Stimulated activated CD4-positive, alpha-beta T cell treated with anti-CD3 and anti-CD28 coated beads, TNF-alpha, amount 100 ng/mL, for 4 hours (primary cell): ENCODE measurements at places on chromosomes 13 and 19.

DNA sequence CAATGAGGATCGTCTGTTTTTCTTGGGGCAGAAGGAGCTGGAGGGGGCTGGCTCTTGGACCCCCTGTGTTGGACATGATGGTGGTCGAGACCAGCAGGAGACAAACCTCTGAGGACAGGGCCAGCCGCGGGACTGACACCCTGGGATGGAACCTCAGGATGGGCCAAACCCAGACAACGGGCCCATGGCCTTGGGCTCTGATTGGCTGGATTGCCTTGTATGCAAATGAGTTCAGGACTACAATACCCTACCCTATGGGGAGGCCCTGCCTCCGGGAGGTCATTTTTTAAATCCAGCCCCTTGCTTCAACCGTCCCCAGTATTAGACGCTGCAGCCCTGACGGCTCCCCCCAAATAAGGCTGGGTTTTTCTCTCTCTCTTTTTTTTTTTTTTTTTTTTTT is 22.0 kb downstream of the SLC5A5 start:
- no peak for DNase-seq

- DNase-seq = no peak
Measured at GRCh38 chr13:76937281-76937820, 11.0 kb upstream of the ACOD1 start.

GRCh38 chr19:16185768-16186123 is 536 bp downstream of the FAM32A start:
- DNase-seq = peak; percentile 20

DNA sequence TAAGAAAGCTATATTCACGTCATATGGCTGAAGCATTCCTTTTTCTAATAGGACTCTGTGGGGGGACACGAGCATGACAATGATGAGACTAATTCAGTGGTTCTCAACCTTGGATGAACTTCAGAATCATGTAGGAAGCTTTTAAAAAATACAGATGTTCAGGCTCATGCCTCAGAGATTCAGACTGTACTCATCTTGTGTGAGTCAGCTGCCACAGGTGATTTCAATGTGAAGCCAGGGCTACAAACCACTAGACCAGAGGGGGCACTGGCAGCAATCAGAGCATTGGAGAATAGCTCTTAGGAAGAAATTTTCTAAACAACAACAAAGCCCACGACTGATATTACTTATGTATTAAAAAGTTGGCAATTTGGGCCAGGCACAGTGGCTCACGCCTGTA is 91.7 kb downstream of the SERP2 start:
- DNase-seq = no peak

GRCh38 chr19:32702010-32702409 is 10.4 kb downstream of the NUDT19 start:
- DNase-seq = no peak
